ENCODE measurements at places on chromosomes 2 and 18. TPM values are rescaled to one million over a fixed set of nuclear protein-coding genes. Genes with fewer than 3 reads are reported as not detected.
A peak's percentile ranks its signal among the peaks of the same experiment; 100 is the strongest.

ZAP70 gene
- total RNA-seq: 7.6 TPM

WNT10A gene
- total RNA-seq: 0.20 TPM

TXNDC9 gene
- 46.9 TPM for total RNA-seq

INHA gene
- total RNA-seq: not detected

ZNF512 gene
- total RNA-seq: 39.2 TPM

CYP20A1 gene
- total RNA-seq: 59.5 TPM

UPP2 gene
- total RNA-seq: 0.11 TPM

CHRND gene
- total RNA-seq: not detected

FHOD3 gene
- total RNA-seq: 3.8 TPM

AAMP gene
- 86.9 TPM for total RNA-seq

LOXHD1 gene
- total RNA-seq: 0.11 TPM

SERPINB4 gene
- total RNA-seq: not detected

DLX2 gene
- 0.40 TPM for total RNA-seq

NDUFS1 gene
- 50.9 TPM for total RNA-seq

GPR45 gene
- total RNA-seq: not detected

STPG4 gene
- total RNA-seq: 1.1 TPM

DNA sequence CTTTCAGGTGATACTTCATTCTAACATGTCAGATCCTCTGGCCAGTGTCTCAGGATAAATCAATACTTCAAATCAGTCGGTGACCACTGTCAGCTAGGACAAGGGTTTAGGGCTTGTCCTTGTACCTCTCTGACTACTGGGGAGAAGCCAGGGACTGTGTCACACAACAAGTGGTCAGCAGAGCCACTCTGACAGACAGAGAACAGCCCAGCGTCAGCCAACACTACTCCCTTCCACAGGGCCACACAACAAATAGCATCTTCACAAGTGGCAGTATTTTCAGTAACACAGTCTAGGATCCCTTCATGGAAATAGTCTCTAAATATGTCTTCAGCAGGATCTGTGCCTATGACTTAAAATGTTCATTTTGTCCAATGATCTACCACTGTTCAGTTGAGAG, 14.2 kb downstream of the FLACC1 start:
- no peak for DNase-seq

- peak; percentile 52 for DNase-seq
These were observed 114.0 kb downstream of the SP3 start for GRCh38 chr2:173851141-173851641.

- no peak for DNase-seq
These were observed 90.5 kb downstream of the TMEM17 start for GRCh38 chr2:62415518-62415917.

- DNase-seq: peak; percentile 44
These were observed 508 bp downstream of the CD8A start for GRCh38 chr2:86790134-86790675.

DNA sequence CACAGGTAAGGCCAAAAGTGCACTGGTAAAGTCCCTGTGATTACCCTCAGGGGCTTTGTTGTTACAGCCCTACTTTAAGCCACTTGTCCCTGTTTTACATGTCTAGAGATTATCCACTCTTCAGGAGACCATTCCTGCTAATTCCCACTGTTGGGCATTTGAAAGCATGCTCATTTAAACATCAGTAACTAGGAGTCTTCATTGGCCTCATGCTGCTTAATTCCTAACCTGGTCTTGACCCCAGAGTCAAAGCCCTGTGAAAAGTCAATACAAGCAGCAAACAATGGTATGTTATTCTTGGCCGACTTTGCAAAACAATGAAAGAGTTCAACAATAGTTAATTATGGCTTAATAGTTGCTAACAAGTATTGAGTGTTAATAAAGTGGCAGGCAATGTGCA, 23.2 kb downstream of the AFF3 start:
- DNase-seq: no peak

GRCh38 chr2:101145406-101145805, 5.8 kb downstream of the TBC1D8 start:
- DNase-seq: no peak

DNA sequence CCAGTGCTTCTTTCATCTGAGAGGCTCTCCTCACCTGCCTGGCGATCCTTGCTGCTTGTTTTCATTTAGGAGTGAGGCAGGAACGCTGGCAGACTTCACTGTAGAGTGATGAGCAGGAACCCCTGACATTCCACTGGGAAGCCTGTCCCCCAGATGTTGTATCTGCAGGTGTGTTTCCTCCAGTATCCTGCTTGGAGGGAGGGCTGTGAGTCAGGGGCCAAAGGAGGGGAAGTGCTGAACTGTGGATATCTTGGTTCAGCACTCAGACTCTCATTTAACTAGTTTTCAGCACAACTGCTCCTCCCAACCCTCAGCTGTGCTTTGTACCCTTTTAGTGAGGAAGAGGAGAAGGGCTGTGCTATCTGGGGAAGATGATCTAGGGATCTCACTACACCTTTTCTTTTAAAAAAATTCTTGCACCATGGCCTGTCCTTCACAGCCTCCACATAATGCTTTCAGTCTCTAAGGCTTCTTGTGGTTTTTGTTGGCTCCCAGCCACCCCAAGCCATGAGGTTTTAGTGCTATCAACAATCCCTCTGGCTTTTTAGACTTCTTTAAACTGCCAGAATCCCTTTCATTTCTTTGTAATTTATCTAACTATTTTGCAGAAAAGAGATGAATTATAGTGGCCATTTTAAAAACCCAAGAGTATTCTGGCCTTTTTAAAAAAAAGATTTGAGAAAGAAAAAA, 11.2 kb downstream of the ANKAR start:
- DNase-seq: peak; percentile 39

- no peak for DNase-seq
These were observed 10.6 kb downstream of the UBE2F start for GRCh38 chr2:237977380-237977779.

GRCh38 chr18:50428531-50429206, 53.8 kb downstream of the SKA1 start:
- DNase-seq: no peak

GRCh38 chr2:173793709-173794565, 171.2 kb downstream of the SP3 start:
- DNase-seq: peak; percentile 6

DNA sequence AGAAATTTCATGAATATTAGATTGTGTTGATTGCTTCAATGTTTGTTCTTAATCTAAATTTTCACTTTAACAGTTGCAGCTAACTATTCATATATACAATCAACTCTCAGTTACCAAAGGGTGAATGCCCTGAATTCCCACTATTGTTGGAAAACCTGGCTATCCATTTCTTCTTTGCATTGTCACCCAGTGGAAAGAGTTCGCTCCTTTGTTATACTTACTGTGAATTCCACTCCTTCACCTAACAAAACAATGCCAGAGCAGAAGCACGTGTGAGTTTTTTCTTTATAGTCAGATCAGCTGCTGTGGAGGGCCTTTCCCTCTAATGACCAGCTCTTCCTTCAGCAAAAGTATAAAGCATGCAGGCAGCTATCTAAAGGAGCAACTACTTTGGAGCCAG, 409.2 kb upstream of the NRP2 start:
- DNase-seq: no peak

GRCh38 chr2:241009601-241010530, 11.4 kb downstream of the SNED1 start:
- peak; percentile 81 for DNase-seq

DNA sequence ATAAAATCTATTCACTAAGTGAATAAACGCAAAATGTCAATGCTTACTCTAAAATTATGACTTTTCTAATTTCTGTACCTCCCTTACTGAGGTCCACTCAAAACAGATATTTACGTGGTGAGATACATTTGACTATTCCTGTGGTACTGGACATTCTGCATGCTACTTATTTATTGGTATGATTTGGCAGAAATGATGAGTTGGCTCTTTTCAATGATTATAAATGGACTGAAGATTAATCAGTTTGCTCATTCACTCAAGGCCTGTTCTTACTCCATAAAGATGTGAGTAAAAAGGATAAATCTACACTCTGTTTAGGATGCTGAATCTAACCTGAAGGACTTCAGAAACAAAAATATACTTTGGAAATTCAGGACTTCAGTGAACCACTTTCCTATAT, 98.8 kb downstream of the OLA1 start:
- DNase-seq: no peak

GRCh38 chr18:76654577-76654976, 159.5 kb upstream of the ZNF516 start:
- DNase-seq: no peak

GRCh38 chr2:241808721-241809382, at the start of gene NEU4:
TSS of gene NEU4 (plus strand) at chr2:241809193. CDS start at chr2:241814485, 5,292 bp downstream.
- peak; percentile 44 for DNase-seq

GRCh38 chr2:117407746-117408145, 406.7 kb upstream of the DDX18 start:
- no peak for DNase-seq

- DNase-seq: no peak
These were observed 54.2 kb downstream of the GBX2 start for GRCh38 chr2:236113948-236114347.

DNA sequence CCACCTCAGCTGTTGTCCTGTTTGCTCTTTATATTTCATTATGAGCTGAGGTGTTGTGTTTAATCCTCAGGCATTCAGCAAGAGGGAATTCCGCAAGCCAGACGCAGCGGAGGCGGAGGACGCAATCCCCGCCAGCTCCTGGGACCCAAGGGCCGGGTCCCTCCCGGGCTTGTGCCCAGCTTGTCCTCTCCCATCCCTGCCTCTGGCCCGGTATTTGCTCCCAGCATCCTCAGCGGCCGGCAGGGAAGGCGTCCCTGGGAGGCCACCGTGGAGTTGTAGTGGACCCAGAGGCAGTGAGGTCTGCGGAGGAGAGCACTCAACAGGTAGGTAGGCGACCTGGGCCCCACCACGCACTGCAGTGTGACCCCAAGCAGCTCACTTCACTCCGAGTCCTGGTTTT, 42.5 kb upstream of the FOSL2 start:
- no peak for DNase-seq

DNA sequence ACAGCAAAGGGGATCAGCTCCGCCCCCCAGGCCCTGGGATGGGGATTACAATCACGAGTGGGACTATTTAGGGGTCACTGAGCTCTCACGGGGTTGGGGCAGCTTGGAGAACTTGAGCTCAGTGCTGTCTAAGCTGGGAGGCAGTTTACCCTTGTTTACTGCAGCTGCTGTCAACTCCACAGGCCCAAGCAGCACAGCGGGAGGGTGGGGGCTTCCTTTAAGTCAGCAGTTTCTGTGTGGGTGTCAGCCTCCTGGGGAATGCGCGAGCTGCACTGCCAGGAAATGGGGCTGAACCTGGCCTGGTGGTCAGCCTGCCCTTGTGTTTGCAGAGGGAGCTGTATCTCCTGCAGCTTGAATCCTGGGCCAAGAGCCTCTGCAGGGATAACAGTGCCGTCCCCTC, 29.8 kb downstream of the TOGARAM2 start:
- DNase-seq: no peak

- DNase-seq: no peak
These were observed 456.5 kb downstream of the FBXO15 start for GRCh38 chr18:73691118-73691517.

DNA sequence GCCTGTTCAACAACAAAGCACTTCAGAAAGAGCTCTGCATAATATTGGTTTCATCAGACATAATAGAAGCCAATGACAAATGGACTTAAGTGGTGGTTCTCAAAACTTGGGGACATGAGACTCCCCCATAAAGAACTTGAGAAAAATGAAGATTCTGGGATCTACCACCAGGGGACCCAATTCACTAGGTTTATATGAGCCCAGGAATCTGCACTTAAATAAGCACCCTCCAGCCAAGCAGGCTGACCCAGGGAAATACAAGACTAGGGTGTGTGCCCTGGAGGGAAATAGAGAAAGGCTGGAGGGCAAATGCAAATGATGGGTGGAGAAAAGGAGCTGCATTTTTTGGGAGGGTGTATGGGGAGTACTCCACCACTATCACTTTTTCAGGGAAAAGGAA, 52.5 kb downstream of the SATB2 start:
- DNase-seq: no peak

DNA sequence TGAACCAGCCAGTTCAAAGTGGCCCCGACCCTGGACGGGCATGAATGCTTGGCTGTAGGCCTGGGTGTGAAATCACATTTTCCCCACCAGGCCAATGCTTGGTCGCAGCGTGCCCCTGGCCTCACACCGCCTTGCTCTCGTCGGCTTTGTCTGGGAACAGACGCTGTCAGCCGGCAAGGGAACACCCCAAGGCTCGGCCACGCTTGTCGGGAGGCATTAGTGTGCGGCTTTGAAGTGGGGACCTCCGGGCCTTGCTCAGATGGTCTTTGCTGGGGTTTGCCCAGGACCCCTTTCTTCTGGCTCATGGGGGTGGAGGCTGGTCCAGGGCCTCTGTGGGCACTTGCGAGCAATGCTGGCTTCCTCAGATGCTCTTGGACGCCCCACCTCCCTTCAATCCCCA, 79.1 kb downstream of the INHBB start:
- DNase-seq: no peak
